BJ (cell line): ENCODE measurements at places on chromosomes 5 and 9.
A peak's percentile ranks its signal among the peaks of the same experiment; 100 is the strongest.

GRCh38 chr9:120040896-120041295, 539.1 kb downstream of the CDK5RAP2 start:
- DNase-seq: no peak

GRCh38 chr9:73845954-73846690, 651.0 kb upstream of the RORB start:
- DNase-seq: no peak

DNA sequence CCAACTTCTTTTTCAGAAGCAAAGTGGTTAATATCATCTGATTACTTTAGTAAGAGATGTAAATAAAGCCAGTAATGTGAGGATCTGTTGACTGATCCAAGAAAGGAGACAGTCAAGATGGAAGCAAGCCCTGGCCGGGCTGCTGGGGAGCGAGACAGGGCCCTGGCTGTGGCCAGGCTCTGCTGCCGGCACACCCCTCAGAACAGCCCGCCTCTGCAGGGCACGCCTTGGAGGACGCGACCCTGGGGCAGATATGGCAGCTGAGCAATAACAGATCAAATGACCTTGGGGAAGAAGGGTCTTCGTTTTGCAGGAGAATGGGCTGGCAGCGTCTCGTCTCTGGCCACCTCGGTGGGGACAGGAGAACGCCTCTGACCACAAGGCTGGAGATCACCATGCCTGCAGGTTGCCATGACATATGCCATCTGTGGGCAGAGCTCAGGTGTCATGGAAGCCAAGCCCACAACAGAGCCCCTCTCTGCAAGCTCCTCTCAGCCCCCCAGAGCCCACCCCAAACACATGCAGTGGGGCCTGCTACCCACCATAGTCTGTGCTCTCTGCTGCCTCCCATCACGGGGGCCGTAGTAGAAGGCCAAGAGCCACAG, 206.5 kb downstream of the FANCC start:
- DNase-seq: no peak

DNA sequence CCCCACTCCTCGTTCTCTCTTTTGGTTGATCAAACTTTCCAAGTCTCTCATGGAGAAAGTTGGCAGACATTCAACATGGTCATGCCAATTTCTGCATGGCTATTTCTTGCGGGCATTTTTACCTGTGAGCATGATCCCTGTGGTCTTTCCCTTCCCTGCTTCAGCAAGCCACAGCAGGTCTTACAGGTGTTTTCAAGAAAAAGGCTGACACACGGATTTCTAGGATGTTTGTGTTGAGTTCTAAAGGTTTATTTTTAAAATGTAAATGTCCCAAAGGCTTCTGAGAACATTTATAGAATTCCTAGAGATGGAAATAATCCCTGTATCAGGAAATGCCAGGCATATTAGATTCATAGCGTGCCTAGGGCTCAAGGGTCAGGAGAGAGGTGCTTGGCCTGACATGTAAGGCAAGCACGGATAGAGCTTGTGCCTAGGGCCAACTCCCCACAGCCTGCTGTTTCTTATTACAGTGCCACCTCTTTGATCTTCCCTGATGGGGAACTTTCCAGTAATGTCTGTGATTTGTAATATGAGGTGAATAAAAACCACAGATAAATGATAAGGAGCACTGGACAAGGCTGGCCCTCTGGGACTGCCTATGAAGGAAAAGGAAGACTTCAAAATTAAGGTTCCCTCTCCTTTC, 79.8 kb downstream of the MUSK start:
- no peak for DNase-seq

- DNase-seq: no peak
Measured at GRCh38 chr5:10201223-10201868, 48.3 kb downstream of the ATPSCKMT start.

DNA sequence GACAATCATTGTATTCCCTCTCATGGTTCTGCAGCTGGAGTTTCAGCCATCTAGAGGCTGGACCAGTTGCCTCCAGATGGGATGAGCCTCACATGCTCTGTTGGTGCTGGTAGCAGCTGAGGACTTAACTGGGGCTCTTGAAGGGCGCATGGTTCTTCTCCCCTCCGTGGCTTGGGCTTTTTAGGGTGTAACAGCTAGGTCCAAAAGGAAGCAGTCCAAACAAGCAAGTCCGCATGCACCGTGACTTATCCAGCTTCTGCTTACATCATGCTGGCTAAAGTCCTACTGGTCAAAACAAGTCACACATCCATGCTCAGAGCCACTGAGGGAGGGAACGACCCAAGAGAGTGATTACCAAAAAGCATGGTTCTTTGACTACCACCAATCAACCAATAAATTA, 31.6 kb upstream of the SH3RF2 start:
- no peak for DNase-seq

DNA sequence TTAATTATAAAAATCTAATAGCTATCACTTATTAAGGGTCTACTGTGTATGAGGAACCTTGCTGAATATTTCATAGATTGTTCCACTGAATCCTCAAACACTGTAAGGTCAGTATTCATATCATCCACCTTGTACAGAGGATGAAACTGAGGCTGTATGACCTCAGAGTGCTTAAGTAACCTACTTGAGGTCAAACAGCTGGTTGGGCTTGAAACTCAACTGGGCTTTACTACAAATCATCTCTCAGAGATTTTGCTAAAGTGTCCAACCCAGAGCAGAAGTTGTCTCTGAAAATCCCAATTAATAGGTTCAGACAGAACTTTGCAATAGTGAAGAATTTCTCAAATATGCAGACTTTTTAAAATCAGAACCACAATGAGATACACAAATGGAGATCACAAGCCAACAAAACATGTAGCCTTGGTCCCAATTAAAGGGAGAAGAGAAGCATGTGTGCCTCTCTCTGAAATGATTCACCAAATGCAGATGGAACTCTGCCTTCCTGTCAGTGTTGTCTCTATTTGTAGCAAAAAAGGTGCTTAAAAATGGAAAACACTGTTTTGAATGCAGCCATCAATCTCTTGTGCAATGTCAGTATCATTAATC, 131.4 kb downstream of the FAM114A2 start:
- DNase-seq: peak; percentile 61

GRCh38 chr5:5374009-5374715, 48.3 kb upstream of the ICE1 start:
- no peak for DNase-seq

DNA sequence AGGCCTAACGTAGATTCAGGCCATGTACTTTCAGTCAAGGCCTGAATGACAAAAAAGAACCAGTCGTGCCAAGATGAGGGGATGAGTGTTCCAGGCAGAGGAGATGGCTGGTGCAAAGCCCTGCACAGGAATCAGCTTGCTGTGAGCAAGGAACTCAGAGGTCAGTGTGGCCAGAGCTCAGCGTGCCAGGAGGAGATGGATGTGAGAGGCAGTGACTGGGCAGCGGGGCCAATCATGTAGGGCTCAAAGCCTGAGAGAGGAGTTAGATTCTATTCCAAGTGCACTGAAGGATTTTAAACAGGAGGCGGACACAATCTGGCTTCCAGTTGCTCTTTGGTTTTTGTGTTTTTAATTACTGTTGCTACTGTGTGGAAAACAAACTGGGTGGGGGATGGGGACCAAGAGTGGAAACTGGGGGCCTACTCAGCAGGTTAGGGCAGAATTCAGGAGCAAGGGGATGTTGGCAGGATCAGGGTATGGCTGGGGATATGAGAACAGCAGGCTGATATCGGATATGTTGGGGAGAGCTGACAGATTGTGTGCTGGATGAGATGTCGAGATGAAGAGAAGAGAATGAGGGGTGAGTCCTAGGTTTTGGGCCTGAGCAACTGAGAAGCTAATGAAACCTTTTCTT, 64.3 kb downstream of the ANGPTL2 start:
- no peak for DNase-seq

- no peak for DNase-seq
Measured at GRCh38 chr9:82588301-82589180, 474.4 kb downstream of the RASEF start.

- no peak for DNase-seq
Measured at GRCh38 chr9:113882636-113883164, 6.6 kb downstream of the ZNF618 start.

DNA sequence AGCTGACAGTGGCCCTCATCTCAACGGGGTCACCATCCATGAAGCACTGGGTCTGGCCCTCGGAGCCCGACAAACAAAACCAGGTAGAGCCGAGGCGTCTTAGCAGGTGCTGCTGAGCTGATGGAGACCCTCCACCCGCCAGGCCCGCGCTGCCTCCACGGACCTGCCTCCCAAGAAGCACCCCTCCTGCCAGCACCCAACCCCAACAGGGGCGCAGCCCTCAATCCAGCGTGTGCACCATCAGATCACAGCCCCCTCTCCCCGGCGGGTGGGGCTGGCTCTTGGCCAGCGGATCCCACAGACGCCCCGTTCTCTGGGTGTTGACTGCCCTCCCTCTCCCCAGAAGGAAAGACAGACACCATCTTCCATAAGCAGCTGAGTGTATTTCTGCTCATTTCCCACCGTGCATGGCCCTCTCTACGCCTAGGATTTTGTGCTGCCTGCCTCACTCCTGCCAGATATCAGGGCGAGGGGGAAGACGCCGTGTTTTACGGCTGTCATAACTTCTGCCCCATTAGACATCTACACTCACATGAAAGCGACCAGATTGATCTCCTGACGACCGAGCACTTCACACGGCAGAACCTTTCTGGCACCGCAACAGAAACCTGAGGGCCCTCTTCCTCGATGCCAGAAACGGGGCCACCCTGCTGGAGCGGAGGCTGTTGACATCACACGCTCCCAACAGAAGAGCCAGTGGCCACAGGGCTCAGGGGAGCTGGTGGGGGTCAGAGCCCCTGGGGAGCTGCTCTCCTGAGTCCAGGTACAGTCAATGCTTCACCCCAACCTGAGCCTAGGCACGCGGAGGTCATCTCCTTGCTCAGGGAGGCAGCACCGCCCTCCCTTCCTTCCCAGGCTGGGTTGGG, 12.4 kb downstream of the NACC2 start:
- no peak for DNase-seq

- no peak for DNase-seq
Measured at GRCh38 chr5:141529002-141529401, 40.1 kb downstream of the PCDHGC5 start.

DNA sequence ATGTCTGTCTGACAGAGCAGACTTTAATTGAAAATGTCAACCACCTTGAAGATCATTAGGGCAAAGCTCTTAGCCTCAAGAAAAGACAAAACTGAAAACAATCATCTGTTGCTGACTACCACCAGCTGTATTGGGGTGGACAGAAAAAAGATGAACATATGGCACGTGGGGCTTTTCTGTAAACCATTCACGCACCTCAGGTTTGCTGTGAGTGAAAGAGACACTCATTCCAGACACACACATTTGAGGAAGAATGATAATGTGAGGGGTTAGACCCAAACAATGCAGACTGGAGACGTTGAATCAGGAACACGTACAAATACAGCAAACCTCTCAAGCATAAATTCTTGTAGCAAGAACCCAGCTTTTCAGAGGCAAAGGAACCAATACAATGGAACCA, 158.7 kb downstream of the EBF1 start:
- DNase-seq: no peak

DNA sequence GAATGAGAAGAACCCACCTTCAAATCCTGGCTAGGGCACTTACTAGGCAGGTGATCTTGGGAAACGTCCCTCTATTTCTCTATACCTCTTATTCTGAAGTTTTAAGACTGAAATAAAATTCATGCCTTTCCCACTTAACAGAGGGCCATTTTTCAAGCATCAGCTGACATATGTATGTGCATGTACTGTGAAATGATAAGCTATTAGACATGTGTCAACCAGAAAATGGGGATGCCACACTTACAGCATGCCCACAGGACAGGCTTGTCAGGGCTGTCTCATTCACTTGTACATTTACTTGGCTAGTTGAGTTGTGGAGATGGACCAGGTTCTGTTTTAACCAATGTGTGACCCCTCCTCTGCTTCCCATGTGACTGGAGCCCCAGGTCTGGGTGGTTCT, 78.5 kb downstream of the C9orf152 start:
- DNase-seq: no peak

- DNase-seq: no peak
Measured at GRCh38 chr5:39209924-39210323, 9.4 kb downstream of the FYB1 start.

GRCh38 chr9:18137815-18138214, 336.1 kb upstream of the ADAMTSL1 start:
- no peak for DNase-seq

DNA sequence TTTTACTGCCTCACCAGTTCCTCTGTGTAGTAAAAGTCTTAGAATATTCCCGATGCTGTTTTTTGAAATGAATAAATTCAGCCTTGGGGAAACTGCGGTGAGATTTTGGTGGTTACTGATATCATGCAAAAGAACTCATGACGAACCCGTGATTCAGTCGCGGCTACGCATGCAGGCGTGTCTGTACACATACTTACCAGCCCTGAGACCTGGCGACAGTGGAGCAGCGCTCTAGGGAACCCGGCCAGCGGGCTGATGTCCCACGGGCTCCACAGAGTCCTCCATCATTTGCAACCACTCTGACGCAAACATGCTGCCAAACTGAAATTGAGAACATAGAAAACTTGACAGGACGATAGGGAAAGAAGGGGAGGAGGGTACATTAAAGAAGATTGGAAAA, 315.6 kb upstream of the DAB2 start:
- no peak for DNase-seq

DNA sequence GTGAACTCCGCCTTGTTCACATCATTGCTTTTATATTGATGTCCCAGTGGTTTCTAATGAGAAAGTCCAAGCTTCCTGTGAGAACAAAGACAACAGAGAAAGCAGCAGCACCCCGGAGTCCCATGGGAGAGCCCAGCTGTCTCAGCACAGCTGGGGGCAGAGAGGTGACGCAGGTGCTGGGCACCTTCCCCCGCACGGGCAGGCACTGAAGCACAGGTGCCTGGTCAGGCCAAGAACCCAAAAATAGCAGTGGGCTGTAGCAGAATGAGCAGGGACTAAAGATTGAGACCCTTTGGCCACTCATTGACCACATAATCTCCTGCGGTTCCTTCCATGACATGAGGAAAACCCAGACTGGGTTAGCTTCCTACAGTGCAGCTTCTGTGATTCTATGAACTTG, 18.8 kb downstream of the SRD5A1 start:
- no peak for DNase-seq

DNA sequence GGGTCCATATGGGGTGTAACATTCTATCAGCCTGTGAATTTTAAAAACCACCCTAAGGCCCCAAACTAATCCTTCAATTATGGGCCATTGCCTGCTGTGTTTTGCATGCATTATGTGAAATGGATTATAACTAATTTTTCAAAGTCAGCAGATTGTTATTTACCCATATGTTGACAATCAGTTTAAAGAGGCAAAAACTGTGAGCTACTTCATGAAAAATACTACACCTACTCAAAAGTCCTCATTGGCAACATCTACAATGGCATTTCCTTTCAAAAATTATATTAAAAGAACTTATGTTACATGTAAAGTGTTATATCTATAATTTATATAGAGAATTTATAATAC, 49.0 kb upstream of the KIF2A start:
- no peak for DNase-seq
